ENCODE measurements at places on chromosomes 12 and 14.
A peak's percentile ranks its signal among the peaks of the same experiment; 100 is the strongest.

DNA sequence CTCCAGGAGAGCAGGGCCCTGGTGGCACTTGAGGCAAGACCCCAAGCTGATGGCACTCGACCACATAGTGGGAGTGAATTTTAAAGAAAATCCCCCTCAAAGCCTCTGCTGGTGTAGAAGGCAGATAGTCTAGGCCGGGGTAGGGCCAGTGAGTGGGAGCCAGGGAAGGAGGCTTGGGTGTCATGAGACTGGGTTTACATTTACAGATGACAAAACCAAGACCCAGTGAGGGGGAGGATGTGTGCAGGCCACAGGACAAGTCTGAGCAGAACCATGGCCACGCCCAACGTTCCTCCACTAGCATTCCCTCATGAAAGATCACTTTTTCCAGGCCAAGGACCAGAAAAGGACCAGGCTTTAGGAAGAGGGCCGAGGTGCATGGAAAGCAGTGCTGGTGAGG is 42.0 kb downstream of the EVL start:
- DNase-seq: no peak

GRCh38 chr12:109910969-109911348 is 10.9 kb downstream of the TCHP start:
- no peak for DNase-seq

- DNase-seq: no peak
Measured at GRCh38 chr12:22415342-22416309, 81.1 kb upstream of the ST8SIA1 start.

DNA sequence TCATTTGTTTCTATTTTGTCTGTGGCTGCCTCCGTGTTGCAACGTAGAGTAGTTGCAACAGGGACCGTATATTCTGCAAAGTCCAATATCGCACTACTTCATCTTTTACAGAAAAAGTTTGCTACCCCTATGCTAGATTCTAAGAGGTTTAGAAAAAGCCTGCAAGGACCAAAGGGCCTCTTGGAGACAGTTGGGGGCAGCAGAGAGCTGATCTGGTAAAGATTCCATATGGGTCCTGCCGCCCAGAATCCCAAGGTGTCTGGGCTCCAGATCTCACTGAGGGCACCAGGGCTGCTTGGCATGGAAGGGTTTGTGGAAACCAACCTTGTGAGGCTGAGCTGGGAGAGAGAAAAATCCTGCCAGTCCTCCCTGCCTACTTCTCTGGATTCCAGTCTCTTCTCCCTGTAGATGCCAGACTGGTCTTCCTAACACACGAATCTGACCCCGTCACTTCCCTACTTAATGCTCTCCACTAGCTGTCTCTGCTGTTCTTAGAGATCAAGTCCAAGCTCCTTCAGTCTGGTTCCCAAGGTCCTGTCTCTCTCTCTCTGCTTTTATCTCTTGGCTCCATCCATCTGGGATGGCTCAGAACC is 74.6 kb downstream of the GLRX5 start:
- no peak for DNase-seq

DNA sequence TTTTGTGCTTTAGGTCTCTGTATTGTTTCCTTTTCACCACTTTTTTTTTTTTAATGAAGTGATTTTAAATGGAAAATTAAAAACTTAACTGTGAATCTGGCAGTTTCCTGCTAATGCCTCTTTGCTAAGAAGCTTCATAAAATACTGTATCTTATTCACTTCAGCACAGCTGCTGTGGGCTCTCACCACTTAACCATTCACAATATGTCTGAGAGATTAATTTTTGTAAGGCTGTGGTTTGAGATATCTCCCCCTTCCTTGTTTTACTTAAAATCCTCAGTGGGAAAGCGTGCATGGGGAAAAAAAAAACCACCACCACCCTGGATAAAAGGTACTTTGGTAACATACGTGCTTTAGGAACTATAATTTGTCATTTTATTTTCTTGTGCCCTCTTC is 115.9 kb downstream of the ETV6 start:
- no peak for DNase-seq

- no peak for DNase-seq
Measured at GRCh38 chr14:104322531-104323366, 184.4 kb downstream of the KIF26A start.

DNA sequence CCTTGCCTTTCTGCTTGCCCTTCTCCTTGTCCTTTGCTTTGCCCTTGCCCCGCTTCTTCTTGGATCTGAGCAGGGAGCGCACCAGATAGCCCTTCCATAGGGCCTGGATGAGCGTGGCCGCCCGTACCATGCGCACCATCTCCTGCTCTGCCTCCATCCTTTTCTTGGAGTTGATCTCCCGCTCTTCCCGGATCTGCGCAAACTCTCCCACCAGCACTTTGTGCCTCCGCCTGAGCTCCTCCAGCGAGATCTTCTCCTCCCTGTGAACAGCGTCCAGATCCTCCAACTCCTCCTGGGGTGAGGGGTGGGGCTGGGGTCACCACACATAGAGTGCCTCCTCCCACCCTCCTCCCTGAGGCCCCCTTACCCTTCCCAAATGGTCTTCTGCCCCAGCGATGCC is 10.1 kb downstream of the RITA1 start:
- DNase-seq: no peak

DNA sequence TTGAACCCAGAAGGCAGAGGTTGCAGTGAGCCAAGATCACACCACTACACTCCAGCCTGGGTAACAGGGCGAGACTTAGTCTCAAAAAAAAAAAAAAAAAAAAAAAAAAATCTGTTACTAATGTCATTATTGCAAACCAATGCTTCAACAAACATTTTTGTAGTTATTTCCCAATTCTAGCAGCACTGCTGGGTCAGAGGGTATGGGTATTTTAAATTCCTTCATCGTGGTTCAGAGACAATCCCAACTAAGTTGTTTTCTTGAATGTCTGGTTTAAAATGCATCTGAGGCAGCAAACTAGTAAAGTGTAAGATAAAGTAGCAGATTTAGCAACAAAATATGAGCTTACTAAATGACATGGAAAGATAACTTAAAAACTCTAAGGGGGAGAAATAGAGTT is 65.6 kb downstream of the FERMT2 start:
- DNase-seq: no peak

DNA sequence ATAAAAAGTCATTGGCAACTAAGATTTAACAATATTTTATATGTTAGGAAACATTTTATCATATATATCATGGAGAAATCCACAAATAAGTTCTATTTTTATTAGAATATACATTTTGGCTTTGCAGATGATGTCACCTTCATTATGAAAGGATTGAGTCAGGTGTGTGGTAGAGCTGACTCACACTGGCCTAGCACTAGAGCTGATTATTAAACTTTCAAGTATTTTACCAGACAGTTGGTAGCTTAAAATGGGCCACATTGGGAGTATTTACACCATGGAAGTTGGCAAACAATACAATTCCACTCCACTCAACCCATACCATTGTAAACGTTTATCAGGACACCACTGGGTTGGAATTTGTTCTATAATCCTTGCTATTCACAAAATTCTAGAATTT is 1036.6 kb downstream of the TRHDE start:
- DNase-seq: no peak

- DNase-seq: no peak
Measured at GRCh38 chr14:31902002-31902401, 175.1 kb upstream of the ARHGAP5 start.

DNA sequence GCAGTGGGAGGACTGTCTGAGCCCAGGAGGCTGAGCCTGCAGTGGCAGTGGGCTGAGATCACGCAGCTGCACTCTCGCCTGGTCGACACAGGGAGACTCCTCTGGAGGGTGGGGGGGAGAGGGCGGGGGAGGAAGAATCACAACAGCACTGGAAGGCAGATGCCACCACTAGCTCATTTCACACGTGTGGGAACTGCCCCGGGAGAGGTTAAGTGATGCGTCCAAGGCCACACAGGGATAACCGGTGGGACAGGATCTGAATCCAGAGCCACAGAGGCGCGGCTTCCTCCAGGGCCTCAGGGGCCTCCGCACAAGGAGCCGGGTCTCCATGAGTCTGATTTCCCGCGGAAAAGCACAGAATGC is 20.8 kb downstream of the STX2 start:
- no peak for DNase-seq

DNA sequence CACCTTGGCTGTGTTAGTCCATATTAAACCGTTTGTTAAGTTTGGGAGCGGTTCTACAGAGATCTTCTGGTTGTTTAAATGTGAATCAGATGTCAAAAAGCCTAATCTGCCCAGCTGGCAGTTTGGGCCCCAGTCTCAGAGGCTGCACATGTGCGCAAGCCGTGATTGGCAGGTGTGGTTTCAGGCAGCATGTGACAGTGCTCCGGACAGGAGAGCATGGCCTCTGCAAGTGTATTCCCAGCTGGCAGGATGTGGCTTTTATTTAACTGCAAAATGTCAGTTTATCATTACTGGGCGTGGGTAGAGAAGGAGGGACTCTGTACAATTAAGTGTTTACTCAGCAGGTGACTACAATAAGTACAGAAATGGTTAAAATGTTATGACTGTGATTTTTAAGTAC is 77.5 kb downstream of the PELI2 start:
- peak; percentile 55 for DNase-seq

DNA sequence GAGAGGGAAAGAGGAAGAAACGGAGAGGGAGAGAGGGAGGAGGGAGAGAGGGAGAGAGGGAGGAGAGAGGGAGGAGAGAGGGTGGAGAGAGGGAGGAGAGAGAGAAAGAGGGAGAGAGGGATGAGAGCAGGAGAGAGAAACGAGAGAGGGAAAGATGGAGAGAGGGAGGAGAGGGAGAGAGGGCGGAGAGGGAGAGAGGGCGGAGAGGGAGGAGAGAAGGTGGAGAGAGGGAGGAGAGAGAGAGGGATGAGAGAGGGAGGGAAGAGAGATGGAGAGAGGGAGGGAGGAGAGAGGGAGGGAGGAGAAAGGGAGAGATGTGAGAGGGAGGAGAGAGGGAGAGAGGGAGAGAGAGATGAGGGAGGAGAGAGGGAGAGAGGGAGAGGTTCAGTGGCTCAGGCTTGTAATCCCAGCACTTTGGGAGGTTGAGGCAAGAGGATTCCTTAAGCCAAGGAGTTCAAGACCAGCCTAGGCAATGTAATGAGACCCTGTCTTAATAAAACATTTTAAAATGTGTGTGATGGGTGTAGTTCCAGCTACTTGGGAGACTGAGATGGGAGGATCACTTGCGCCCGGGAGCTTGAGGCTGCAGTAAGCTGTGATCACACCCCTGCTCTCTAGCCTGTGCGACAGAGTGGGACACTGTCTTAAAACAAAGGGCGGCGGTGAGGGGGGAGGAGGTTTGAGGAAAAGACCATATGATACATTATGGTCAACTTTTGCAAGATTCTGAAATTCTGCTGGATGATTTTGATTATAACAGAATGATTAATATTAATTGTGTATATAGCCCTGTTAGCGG is 21.3 kb upstream of the SNRPF start:
- no peak for DNase-seq

All from lower leg skin (tissue), 4 donors.